ENCODE measurements at places on chromosomes 2 and 18. TPM values are rescaled to one million over a fixed set of nuclear protein-coding genes. Genes with fewer than 3 reads are reported as not detected.

GRCh38 chr18:23281626-23282436, 146.5 kb downstream of the CABLES1 start:
- H3K27ac ChIP-seq, result no peak overlapping the region
- H3K4me3 ChIP-seq, result no peak overlapping the region
- H3K4me1 ChIP-seq, result peaks cover 22% of the 10 kb centered on the region
- no peaks in the 10 kb centered on the region for H3K36me3 ChIP-seq

GRCh38 chr18:32276256-32276655, 86.4 kb downstream of the MEP1B start:
- no peak for DNase-seq
- H3K27ac ChIP-seq, result no peak overlapping the region
- peaks cover 6% of the 10 kb centered on the region for H3K4me1 ChIP-seq

GRCh38 chr18:9933865-9934264, 20.0 kb downstream of the VAPA start:
- DNase-seq, result no peak
- H3K4me1 ChIP-seq, result no peaks in the 10 kb centered on the region
- H3K36me3 ChIP-seq, result peaks cover 14% of the 10 kb centered on the region
- H3K4me3 ChIP-seq, result no peak overlapping the region
- no peaks in the 10 kb centered on the region for H3K27me3 ChIP-seq

DNA sequence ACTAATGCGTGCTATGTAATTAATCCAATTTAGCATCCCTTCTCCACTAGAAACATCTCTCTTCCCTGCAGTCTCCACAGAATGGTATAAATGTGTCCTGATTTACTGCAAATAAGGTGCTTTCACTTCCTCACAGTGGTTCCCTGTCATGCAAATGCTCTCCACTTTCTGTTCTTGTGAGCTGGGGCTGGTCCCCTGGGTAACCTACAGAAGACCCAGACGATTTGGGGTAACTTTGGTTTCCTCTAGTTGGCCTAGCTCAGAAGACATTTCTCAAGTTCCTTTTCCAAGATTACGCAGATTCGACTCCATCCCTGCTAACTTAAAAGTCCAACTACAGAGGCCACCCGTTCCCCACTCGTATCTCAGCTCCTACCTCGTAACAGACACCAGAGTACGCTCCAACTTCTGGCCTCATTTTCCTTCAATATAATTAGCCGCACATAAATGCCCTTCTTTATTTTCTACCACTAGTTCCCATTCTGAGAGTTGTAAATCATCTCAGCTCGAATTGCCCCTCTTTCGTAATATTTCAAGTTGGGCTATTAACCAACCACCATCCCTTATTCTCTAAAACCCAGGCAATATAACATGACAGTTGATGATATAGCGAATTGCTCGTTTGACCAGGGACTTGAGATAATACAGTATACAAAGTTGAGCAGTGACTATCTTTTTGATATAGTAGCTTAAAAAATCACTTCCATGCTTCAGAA, 28.8 kb upstream of the NEDD4L start:
- no peak overlapping the region for H3K4me3 ChIP-seq
- no peak for DNase-seq
- H3K27me3 ChIP-seq, result no peaks in the 10 kb centered on the region

The KCNIP3 gene
- total RNA-seq, result 1.1 TPM

All from neural progenitor cell (in vitro differentiated cells).